ENCODE measurements at places on chromosomes 7 and 10.

GRCh38 chr10:8502573-8502972 is 448.1 kb downstream of the GATA3 start:
- no peak for DNase-seq

DNA sequence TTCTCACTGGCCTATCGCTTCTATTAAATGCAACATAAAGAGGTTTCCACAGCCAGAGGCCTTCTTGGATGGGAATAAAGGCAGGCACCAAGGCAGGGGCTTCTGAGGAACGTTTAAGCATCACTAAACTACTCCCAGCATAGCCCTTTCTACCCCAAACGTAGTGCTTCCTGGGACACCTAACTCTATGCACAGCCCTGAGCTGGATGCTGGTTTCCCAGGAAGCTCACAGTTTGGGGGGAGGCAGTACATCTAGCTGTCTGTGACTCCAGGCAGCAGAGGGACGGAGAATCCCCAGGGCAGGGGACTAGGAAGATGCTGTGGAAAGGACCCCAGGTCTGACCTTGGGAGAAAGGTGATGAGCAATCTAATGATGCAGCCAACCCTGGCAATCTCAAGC is 192.8 kb upstream of the ZMIZ1 start:
- DNase-seq: no peak

- DNase-seq: no peak
Observed at GRCh38 chr7:148327379-148327778, 263.2 kb upstream of the C7orf33 start.

GRCh38 chr10:130500261-130501000 is 364.2 kb downstream of the GLRX3 start:
- no peak for DNase-seq

GRCh38 chr7:16212032-16212431 is 209.3 kb downstream of the CRPPA start:
- no peak for DNase-seq

DNA sequence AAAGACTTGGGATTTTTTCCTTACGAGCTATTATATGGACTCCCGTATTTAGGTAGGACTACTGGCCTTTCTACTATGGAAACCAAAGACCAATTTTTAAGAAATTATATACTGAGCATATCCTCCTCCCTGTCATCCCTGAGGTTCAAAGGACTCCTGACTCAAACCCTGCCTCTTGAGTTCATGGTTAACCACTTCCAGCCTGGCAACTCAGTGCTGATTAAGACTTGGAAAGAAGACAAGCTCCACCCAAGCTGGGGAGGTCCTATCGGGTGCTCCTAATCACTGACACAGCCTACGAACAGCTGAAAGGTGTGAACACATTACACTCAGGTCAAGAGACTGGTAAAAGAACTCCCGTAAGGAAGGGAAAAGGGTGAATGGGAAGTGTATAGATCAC is 66.8 kb downstream of the LYZL2 start:
- no peak for DNase-seq

- no peak for DNase-seq
Observed at GRCh38 chr10:132802694-132803320, 16.9 kb upstream of the NKX6-2 start.

GRCh38 chr7:32947420-32947983 is 9.7 kb upstream of the FKBP9 start:
- no peak for DNase-seq

GRCh38 chr7:70307544-70308106 is 709.4 kb downstream of the AUTS2 start:
- no peak for DNase-seq

Measured in stimulated activated CD4-positive, alpha-beta T cell treated with anti-CD3 and anti-CD28 coated beads, Interleukin-1b, Interleukin-23, amount 100 ng/mL, for 4 hours (primary cell).